Bladder microvascular endothelial cell (primary cell): ENCODE measurements at places on chromosomes 5 and 9. TPM values are rescaled to one million over a fixed set of nuclear protein-coding genes. Genes with fewer than 3 reads are reported as not detected.

Gene ANKRD34B
- not detected in 2 replicates for total RNA-seq

Gene TAL2
- not detected in 2 replicates for total RNA-seq

Gene PCDHGA2
- total RNA-seq: 0.81 and 1.9 TPM in 2 replicates

Gene GADD45G
- 0.44 and 0.49 TPM in 2 replicates for total RNA-seq

Gene ADRA1B
- total RNA-seq: under 0.01 and 0.76 TPM in 2 replicates

Gene EIF4E1B
- total RNA-seq: not detected in 2 replicates

Gene FEM1C
- total RNA-seq: 10.8 and 21.6 TPM in 2 replicates

Gene KCNV2
- total RNA-seq: not detected in 2 replicates

Gene FBP1
- 0.49 and 0.57 TPM in 2 replicates for total RNA-seq

Gene CTSV
- 0.76 and 0.97 TPM in 2 replicates for total RNA-seq

Gene PCDHGB5
- 8.1 and 23.0 TPM in 2 replicates for total RNA-seq

Gene TICAM2
- total RNA-seq: 0.63 and 0.65 TPM in 2 replicates

Gene TNPO1
- 296 and 782 TPM in 2 replicates for total RNA-seq

Gene CDKN2B-AS1
- 0.49 and 1.9 TPM in 2 replicates for total RNA-seq

Gene MTREX
- total RNA-seq: 70.3 and 126 TPM in 2 replicates

Gene OTULINL
- total RNA-seq: 0.31 and 0.49 TPM in 2 replicates

Gene ERBIN
- total RNA-seq: 35.9 and 52.4 TPM in 2 replicates

Gene PDE6A
- total RNA-seq: 0.06 TPM in 1 of 2 replicates, not detected in the other

Gene ANKRD18A
- total RNA-seq: not detected in 2 replicates

Gene NUP214
- total RNA-seq: 10.4 and 23.5 TPM in 2 replicates

Gene NR2F1-AS1
- 3.7 and 35.6 TPM in 2 replicates for total RNA-seq

Gene CER1
- total RNA-seq: not detected in 2 replicates

Gene MYMK
- total RNA-seq: not detected in 2 replicates

Gene HAVCR1
- total RNA-seq: not detected in 2 replicates

Gene BTNL8
- not detected in 2 replicates for total RNA-seq

Gene PGM5
- total RNA-seq: 2.6 and 108 TPM in 2 replicates

Gene TEK
- 45.0 and 141 TPM in 2 replicates for total RNA-seq

Gene LEAP2
- under 0.01 and 0.38 TPM in 2 replicates for total RNA-seq

Gene CDH18
- total RNA-seq: not detected in 2 replicates

Gene PRSS3
- total RNA-seq: 2.3 and 3.9 TPM in 2 replicates

Gene SPATA9
- not detected in 2 replicates for total RNA-seq

Gene TUSC1
- 5.9 and 6.8 TPM in 2 replicates for total RNA-seq

Gene PCDHGA12
- 1.8 and 6.2 TPM in 2 replicates for total RNA-seq

Gene BARHL1
- not detected in 2 replicates for total RNA-seq

Gene CDH9
- total RNA-seq: not detected in 2 replicates

Gene SMAD5
- total RNA-seq: 23.3 and 39.6 TPM in 2 replicates

Gene GPR150
- total RNA-seq: 0.06 TPM in 1 of 2 replicates, not detected in the other

Gene WNT8A
- not detected in 2 replicates for total RNA-seq

Gene PCDHAC2
- total RNA-seq: 0.19 and 0.32 TPM in 2 replicates

Gene INVS
- 19.1 and 37.6 TPM in 2 replicates for total RNA-seq

Gene IL13
- not detected in 2 replicates for total RNA-seq

Gene ANKRD31
- under 0.01 TPM in 2 replicates for total RNA-seq
